Ovary (tissue), 10 donors: ENCODE measurements at places on chromosomes 1 and 21. TPM values are rescaled to one million over a fixed set of nuclear protein-coding genes. Genes with fewer than 3 reads are reported as not detected.
A peak's percentile ranks its signal among the peaks of the same experiment; 100 is the strongest.

- no peak overlapping the region for H3K27ac ChIP-seq
- no peaks in the 10 kb centered on the region for H3K4me1 ChIP-seq
- no peak for DNase-seq
These were observed 22.4 kb downstream of the DDX20 start for GRCh38 chr1:111778066-111778465.

The KCNK1 gene
- polyA plus RNA-seq: 4.9 TPM

The FMN2 gene
- polyA plus RNA-seq: 1.8 TPM

GRCh38 chr1:101852936-101853335 lies 143.8 kb downstream of the OLFM3 start:
- H3K36me3 ChIP-seq: no peaks in the 10 kb centered on the region
- DNase-seq: no peak
- H3K27me3 ChIP-seq: no peaks in the 10 kb centered on the region
- no peaks in the 10 kb centered on the region for H3K4me1 ChIP-seq
- no peak overlapping the region for H3K27ac ChIP-seq

DNA sequence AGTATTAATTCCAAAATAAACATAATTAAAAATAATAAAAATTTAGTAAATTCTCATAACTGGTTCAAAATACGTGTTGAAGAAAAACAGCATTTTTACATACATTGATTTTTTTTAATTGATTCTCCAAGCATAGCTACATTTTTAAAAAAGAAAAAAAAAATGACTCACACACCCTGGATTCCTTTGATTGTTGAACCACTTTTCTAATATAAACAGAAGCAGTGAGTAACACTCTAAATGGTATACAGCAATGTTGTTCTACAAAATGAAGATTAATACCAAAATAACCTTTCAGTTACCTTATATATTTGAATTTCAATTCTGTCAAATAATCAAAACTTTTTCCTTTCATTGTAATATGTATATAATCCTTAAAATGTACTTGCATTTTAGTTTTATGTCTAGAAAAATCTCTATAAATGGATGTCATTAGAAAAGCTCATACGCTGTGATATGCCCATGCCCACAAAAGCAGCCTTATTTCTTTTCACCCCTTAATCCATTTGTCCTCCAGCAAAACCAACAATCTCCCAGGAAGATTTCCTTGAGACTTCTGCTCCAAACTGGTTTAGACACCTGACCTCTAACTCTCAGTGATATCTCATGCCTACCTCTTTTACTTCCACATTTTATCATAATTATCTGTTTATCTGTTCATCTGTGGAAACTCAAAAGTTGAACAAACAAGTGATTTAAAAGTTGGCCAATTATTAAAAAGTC lies 246.4 kb upstream of the NR5A2 start:
- no peaks in the 10 kb centered on the region for H3K36me3 ChIP-seq
- H3K27ac ChIP-seq: no peak overlapping the region
- no peaks in the 10 kb centered on the region for H3K4me1 ChIP-seq
- no peak for DNase-seq
- H3K27me3 ChIP-seq: no peaks in the 10 kb centered on the region

DNA sequence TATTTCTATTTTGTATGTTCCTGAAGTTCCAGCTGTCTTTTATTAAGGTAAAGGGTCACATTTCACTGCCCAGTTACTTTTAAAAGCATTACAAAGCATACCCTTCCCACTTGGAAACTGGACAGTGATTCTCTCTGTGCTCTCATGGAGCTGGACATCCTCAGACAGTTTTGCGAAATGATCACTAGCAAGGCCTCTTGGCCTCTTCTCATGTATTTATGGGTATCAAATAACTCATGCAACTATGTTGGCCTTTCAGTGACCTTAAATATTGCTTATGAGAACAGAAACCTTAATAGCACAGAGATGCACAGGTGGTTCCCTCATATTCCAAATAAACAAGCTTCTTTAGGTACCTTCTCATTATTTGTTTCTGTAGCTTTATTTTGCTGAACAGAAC lies 7.9 kb upstream of the AMPD1 start:
- no peak for DNase-seq
- H3K27ac ChIP-seq: no peak overlapping the region
- no peaks in the 10 kb centered on the region for H3K4me1 ChIP-seq
- H3K36me3 ChIP-seq: no peaks in the 10 kb centered on the region

GRCh38 chr1:244056577-244056976 lies 5.5 kb downstream of the ZBTB18 start:
- DNase-seq: no peak
- H3K27me3 ChIP-seq: no peaks in the 10 kb centered on the region
- H3K27ac ChIP-seq: no peak overlapping the region
- H3K4me1 ChIP-seq: no peaks in the 10 kb centered on the region
- H3K36me3 ChIP-seq: no peaks in the 10 kb centered on the region

DNA sequence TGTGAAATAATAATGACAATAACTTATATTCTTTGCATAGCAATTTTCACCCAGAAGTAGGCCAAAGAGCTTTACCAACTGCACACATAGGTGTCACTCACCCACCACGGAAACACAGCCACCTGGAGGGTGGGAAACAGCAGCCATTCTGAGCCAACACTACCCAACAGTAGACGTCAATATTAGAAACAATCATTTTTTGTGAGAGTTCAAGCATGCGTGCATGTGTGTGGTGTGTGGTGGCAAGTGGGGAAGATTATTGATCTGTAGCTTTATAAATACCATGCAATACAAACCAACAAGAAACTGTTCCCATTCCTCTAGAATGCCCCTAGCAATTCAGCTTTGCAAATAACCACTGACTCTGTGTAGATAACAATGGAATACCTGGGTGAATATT lies 19.1 kb downstream of the PROX1 start:
- no peak for DNase-seq
- no peak overlapping the region for H3K4me3 ChIP-seq
- H3K36me3 ChIP-seq: no peaks in the 10 kb centered on the region

The NPPA gene
- polyA plus RNA-seq: not detected

GRCh38 chr21:45505416-45506021 lies 36.7 kb downstream of the SLC19A1 start:
- DNase-seq: peak; percentile 10
- H3K27me3 ChIP-seq: no peaks in the 10 kb centered on the region
- no peak overlapping the region for H3K27ac ChIP-seq

- no peak overlapping the region for H3K4me3 ChIP-seq
- H3K27ac ChIP-seq: no peak overlapping the region
- no peak for DNase-seq
- no peaks in the 10 kb centered on the region for H3K4me1 ChIP-seq
- no peaks in the 10 kb centered on the region for H3K36me3 ChIP-seq
These were observed 77.1 kb downstream of the PAX7 start for GRCh38 chr1:18707696-18708257.

- H3K36me3 ChIP-seq: no peaks in the 10 kb centered on the region
- no peaks in the 10 kb centered on the region for H3K4me1 ChIP-seq
- no peak for DNase-seq
- no peak overlapping the region for H3K4me3 ChIP-seq
These were observed 400.0 kb downstream of the MATN1 start for GRCh38 chr1:30323352-30323751.

GRCh38 chr1:177301425-177302124 lies 130.8 kb downstream of the BRINP2 start:
- H3K4me3 ChIP-seq: no peak overlapping the region
- DNase-seq: no peak
- H3K27me3 ChIP-seq: no peaks in the 10 kb centered on the region
- H3K36me3 ChIP-seq: no peaks in the 10 kb centered on the region
- H3K4me1 ChIP-seq: no peaks in the 10 kb centered on the region
- H3K27ac ChIP-seq: no peak overlapping the region

GRCh38 chr1:44946725-44947062 lies 39.7 kb downstream of the EIF2B3 start:
- no peak for DNase-seq
- H3K36me3 ChIP-seq: no peaks in the 10 kb centered on the region
- no peaks in the 10 kb centered on the region for H3K27me3 ChIP-seq
- no peak overlapping the region for H3K27ac ChIP-seq
- no peak overlapping the region for H3K4me3 ChIP-seq

GRCh38 chr1:29650041-29650400 lies 413.7 kb downstream of the PTPRU start:
- DNase-seq: no peak
- H3K27ac ChIP-seq: no peak overlapping the region
- H3K4me3 ChIP-seq: no peak overlapping the region
- H3K36me3 ChIP-seq: no peaks in the 10 kb centered on the region

GRCh38 chr1:94335950-94336349 lies 82.2 kb upstream of the ABCD3 start:
- H3K36me3 ChIP-seq: no peaks in the 10 kb centered on the region
- peak; percentile 84 for DNase-seq
- H3K4me3 ChIP-seq: no peak overlapping the region
- H3K27ac ChIP-seq: no peak overlapping the region

The CYYR1 gene
- 23.4 TPM for polyA plus RNA-seq

The FCRLB gene
- 0.32 TPM for polyA plus RNA-seq

The PLA2G2F gene
- not detected for polyA plus RNA-seq

DNA sequence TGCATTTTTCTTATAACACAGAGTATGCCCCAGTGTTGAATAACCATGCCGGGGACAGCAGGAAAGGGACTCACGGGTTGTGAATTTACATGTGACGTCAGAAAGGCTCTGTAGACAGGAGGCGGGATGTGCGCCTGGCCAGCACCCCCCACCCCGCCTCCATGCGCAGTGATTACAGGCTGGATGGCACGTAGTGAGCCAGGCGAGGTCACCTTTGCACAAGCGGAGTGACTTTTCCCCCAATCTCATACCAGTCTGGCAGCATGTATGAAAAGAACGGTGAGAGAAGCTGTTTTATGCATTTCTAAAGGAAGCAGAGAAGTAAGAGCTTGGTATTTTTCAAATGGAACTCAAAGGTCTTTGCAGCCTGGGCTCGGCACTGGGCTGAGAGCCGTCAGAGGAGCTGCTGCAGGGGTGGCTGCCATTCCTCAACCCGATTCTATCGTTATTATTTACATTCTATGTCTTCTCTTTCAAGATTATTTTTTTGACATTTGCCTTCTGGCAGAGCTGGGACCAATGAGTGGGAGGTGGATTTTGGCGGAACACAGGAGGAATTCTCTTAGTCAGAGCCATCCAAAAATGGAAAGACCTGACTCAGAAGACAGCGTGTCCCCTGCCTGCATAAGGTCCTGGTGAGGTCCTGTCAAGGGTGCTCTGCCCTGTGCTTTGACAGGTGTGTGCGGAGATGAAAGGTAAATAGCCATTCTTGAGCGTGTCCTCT lies 115.6 kb upstream of the SLC45A1 start:
- peaks cover 27% of the 10 kb centered on the region for H3K4me1 ChIP-seq
- H3K4me3 ChIP-seq: no peak overlapping the region
- no peaks in the 10 kb centered on the region for H3K27me3 ChIP-seq
- H3K36me3 ChIP-seq: no peaks in the 10 kb centered on the region

The SIM2 gene
- 0.03 TPM for polyA plus RNA-seq

GRCh38 chr1:200714504-200715187 lies 24.0 kb upstream of the CAMSAP2 start:
- H3K27ac ChIP-seq: no peak overlapping the region
- no peak overlapping the region for H3K4me3 ChIP-seq
- no peaks in the 10 kb centered on the region for H3K36me3 ChIP-seq
- DNase-seq: no peak

DNA sequence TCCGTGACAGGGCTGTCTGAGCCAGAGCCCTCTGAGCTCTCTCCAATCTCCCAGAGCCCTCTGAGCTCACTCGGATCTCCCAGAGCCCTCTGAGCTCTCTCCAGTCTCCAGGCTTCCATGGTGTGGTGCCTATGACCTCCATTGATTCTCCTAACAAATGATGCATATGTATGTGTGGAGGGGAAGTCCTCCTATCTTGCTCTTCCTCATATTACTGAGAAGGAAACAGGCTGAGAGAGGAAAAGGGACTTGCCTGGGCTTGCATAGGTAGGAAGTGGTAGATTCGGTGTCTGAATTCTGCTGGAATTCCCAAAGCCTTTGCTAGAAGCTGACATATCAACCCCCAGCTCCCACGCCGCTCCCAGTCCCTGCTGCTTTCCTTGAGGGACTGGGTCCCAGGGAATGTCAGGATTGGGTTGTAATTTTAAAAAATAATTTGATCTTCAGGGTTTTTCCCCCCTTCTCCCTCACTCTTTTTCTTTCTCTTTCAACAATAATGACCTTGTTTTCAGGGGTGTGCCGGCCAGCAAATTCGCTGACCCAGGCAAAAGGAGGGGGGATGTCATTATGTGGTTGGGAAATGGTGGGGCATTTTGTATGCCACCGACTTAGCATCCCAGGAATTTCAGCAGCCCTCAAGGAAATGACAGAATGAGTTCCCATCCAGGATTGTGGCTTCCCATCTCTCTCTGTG lies 42.3 kb upstream of the RUNX3 start:
- no peaks in the 10 kb centered on the region for H3K27me3 ChIP-seq
- H3K4me3 ChIP-seq: no peak overlapping the region
- no peaks in the 10 kb centered on the region for H3K36me3 ChIP-seq
- DNase-seq: no peak
- H3K4me1 ChIP-seq: no peaks in the 10 kb centered on the region
- no peak overlapping the region for H3K27ac ChIP-seq

The MYOM3 gene
- polyA plus RNA-seq: 1.2 TPM

The FCRL1 gene
- not detected for polyA plus RNA-seq

- no peak overlapping the region for H3K4me3 ChIP-seq
- peak; percentile 64 for DNase-seq
- no peaks in the 10 kb centered on the region for H3K36me3 ChIP-seq
- no peak overlapping the region for H3K27ac ChIP-seq
These were observed 13.6 kb downstream of the FHAD1 start for GRCh38 chr1:15260418-15261154.

DNA sequence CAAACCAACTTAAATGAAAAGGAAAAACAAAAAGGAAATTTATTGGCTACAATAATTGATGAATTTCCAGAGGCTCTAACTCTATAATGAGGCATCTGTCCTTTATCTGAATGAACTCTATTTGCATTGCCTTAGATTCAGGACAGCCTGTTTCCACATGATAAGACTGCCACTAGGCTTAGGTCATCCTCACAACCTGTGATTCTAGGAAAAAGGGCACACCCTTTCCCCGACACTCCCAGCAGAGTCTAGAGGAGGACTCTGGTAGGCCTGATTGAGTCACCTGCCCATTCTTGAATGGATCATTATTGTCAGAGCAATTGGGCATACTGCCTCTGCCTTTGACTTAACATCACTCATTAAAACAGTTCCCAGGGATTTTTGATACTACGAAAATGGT lies 262.8 kb downstream of the TPR start:
- no peak overlapping the region for H3K4me3 ChIP-seq
- no peaks in the 10 kb centered on the region for H3K27me3 ChIP-seq
- H3K4me1 ChIP-seq: no peaks in the 10 kb centered on the region
